Activated T-helper 1 cell treated with anti-CD3 and anti-CD28 coated beads, Interleukin-2, amount 50 U/mL, for 16 hours (primary cell): ENCODE measurements at places on chromosomes 2 and 18.

DNA sequence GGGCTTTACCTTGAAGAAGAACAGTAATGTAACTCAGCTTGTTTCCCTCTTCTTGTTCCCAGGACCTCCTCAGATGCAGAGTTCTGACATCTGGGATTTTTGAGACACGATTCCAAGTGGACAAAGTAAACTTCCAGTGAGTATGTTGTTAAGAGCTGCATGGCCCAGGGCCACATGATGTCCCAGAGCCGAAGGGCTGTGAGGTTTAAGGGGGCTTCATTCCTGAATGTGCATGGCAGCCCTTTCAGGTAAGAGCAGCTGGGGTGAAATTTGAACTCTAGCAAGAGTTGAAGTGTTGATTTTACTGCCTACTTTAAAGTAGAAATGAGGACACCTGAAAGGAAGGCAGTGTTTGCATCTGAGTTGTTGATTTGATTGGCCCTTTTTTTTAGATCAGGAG lies 13.3 kb downstream of the CHMP1B start:
- DNase-seq = no peak

- DNase-seq = no peak
Observed at GRCh38 chr2:46828491-46829230, 86.9 kb downstream of the MCFD2 start.

DNA sequence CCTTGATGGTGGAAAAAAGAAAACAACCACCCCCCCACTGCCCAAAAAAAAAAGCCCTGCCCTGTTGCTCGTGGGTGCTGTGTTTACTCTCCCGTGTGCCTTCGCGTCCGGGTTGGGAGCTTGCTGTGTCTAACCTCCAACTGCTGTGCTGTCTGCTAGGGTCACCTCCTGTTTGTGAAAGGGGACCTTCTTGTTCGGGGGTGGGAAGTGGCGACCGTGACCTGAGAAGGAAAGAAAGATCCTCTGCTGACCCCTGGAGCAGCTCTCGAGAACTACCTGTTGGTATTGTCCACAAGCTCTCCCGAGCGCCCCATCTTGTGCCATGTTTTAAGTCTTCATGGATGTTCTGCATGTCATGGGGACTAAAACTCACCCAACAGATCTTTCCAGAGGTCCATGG lies 28.0 kb downstream of the MAL start:
- no peak for DNase-seq

DNA sequence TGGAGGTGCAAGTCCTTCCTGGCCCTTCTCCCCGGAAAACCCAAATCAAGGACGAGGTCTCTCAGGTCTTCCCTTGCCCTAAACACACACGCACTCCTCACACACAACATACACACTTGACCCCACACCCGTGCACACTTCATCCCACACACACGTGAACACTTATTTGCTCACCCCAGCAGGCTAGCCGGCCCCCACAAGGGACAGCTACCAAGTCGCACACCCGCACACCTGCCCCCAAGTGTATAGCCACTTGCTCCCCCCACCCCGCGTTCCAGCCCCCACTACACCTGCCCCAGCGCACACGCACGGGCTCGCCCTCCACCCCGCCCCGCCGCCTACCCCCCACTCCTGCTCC lies 359 bp downstream of the TGFBRAP1 start:
- no peak for DNase-seq

GRCh38 chr18:56967035-56967434 lies 179.9 kb upstream of the BOD1L2 start:
- no peak for DNase-seq

DNA sequence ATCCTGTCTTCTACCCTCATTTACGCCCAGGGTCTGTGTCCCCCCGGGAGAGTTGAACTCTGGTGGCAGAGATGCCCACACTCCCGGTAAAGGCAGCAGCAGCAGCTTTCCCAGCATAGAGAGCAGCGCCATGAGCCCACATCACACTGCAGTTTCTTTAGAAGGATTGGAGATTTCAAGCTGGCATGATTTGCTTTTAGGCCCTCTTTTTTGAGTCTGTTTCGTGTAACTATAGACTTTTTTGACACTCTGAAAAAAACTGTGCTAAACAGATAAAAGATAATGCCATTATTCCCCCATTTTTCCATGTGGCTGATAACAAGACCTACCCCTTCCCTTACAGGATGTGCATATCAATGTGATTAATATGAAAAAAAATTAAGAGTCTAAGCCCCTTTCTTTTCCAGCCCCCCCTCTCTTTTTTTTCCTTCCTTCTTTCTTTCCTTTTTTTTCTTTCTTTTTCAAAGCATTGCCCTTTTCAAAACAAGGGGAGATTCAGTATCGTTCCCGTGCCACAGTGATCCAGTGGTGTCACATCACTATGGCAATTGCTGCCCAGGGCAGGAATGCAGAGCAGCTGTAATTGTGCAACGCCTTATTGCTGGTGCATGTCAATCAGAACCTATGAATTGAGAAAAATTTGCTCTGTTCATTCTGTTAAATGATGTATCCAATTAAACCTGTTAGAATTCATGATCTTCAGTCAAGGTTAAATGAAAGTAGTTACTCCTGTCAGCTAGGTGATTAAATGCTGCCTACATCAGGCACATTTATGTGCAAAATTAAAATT lies 104.5 kb downstream of the CDCA7 start:
- no peak for DNase-seq
